ENCODE measurements at places on chromosomes 7 and 10. TPM values are rescaled to one million over a fixed set of nuclear protein-coding genes. Genes with fewer than 3 reads are reported as not detected.

LRRD1 gene
- polyA plus RNA-seq = not detected

TYW1B gene
- polyA plus RNA-seq = 3.5 TPM

LIPJ gene
- polyA plus RNA-seq = not detected

FOXP2 gene
- 2.8 TPM for polyA plus RNA-seq

MYL10 gene
- not detected for polyA plus RNA-seq

SEC31B gene
- polyA plus RNA-seq = 4.8 TPM

HKDC1 gene
- 0.47 TPM for polyA plus RNA-seq

NSMCE4A gene
- 20.9 TPM for polyA plus RNA-seq

INHBA gene
- polyA plus RNA-seq = 28.1 TPM

PPP1R9A gene
- polyA plus RNA-seq = not detected

DBF4 gene
- polyA plus RNA-seq = 8.8 TPM

ATRNL1 gene
- polyA plus RNA-seq = 0.17 TPM

KLLN gene
- 0.51 TPM for polyA plus RNA-seq

CPA2 gene
- 0.10 TPM for polyA plus RNA-seq

GRCh38 chr7:47404010-47404409 lies 177.9 kb downstream of the TNS3 start:
- no peak for DNase-seq

DNA sequence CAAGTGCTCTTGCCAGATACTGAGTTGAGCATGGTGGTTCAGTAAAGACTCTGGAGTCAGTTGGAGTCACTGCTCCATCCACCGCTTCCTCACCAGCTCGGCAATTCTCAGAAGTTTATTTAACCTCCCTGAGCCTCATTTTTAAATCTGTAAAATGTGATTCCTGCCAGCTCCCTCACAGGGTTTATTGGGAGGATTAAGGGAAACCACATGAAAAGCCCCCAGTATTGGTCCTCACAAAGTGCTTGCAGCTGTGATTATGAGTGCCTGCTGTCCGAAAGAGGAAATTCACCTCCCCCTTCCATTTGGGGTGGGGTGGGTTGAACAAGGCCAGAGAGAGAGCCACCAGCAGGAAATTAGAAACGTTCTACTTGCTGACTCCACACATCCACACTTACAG lies 99.0 kb downstream of the AOAH start:
- no peak for DNase-seq

- DNase-seq = no peak
Measured at GRCh38 chr7:99032928-99033327, 111.0 kb downstream of the SMURF1 start.

GRCh38 chr10:11610826-11611247 lies 613 bp downstream of the USP6NL start:
- no peak for DNase-seq

GRCh38 chr7:91263384-91264045 lies 718 bp upstream of the FZD1 start:
- DNase-seq = no peak

DNA sequence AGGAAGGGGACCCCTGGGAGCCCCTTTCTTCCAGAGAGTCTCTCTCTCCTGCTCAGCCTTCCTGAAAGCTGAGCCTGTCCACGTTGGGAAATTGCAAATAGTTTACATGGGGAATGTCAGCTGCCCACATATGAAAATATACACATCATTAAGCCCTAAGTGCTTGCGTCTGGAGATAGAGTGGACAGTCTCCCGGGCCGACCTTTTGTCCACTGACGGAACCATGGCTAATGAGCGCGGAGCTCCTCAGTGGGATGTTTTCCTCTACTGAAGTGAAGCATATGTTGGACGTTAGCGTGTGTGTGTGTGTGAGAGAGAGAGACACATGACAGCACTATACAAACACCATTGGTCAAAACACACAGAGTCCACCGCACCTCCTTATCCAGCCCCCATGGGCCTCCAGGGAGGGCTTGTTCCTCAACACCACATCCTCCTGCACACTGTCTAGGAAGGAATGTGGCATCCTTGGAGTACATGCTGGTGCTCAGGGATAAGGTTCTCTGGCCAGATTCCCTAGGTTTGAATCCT lies 128.4 kb downstream of the RGS10 start:
- DNase-seq = peak; percentile 96

GRCh38 chr7:55531536-55531935 lies 40.8 kb downstream of the VOPP1 start:
- DNase-seq = no peak

GRCh38 chr7:96266015-96266414 lies 55.9 kb downstream of the SLC25A13 start:
- no peak for DNase-seq

GRCh38 chr7:46089281-46089680 lies 168.2 kb upstream of the IGFBP3 start:
- DNase-seq = no peak

DNA sequence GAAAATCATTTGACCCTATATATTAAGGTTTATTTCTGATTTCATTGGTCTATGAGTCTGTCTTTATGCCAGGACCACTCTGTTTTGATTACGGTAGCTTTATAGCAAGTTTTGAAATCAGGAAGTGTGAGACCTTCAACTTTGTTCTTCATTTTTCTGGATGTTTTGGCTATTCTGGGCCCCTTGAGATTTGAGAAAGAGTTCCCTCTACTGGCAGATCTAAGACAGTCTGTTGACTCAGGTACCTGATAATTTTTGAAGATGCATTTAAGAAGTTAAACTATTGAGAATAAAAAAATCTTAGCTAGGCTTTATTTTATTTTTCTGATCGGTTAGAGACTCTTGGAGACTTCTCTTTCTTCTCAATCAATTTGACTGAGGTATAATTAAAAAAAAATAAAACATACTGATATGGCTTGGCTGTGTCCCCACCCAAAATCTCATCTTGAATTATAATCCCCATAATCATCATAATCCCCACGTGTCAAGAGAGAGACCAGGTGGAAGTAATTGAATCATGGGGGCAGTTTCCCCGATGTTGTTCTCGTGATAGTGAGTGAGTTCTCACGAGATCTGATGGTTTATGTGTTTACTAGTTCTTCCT lies 209.2 kb downstream of the SNX10 start:
- DNase-seq = no peak

DNA sequence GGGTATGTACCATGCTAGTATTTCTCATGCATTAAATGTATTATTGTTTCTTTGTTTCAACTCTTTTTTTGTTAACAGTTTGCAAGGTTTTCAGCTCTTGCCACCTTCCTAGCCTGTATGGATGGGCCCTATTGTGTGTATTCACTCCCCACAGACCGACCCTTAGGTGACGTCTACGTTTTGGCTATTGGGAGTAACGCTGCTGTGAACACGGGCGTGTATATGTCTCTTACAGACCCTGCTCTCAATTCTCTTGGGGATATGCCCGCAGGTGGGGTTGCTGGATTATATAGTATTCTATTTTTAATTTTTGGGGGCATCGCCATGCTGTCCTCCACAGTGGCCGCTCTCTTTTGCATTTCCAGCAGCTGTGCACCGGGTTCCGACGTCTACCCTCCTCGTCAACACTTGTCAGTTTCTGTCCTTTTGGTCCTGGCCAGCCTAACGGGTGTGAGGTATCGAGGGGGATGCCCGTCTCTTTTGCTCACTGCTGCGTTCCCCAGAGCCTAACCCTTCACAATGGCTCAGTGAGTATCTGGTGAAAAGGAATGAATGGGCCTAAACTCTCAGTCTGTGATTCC lies 64.1 kb upstream of the GNA12 start:
- DNase-seq = no peak

GRCh38 chr10:12019283-12019971 lies 23.2 kb downstream of the UPF2 start:
- no peak for DNase-seq

GRCh38 chr10:74925708-74926107 lies 99.3 kb downstream of the KAT6B start:
- DNase-seq = no peak

DNA sequence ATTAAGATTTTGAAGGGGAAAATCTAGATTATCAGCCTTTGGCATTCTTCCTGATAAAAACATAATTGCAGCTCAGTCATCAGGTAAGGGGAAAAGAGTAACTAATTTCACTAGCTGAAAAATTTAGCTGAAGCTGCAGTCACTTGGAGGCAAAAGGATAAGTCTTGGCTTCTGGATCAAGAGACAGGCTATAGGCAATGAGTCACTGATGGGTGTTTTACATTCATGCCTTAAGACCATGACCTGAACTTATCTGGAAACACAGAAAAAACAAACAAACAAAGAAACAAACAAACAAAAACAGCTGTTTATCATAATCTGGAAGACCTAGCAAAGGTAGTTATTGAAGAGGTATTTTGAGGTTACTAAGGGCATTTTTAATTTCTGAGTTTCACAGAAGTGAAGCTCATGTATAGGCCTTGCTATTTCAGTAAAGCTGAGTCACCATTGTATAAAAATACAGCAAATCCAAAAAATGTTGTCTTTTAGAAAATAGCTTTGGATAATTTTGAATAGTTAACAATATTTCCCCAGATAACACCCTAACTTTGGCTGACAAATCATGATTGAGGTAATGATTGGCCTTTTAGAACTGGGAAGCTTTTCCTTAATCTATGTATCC lies 40.3 kb downstream of the ZNF22 start:
- DNase-seq = no peak

- no peak for DNase-seq
Measured at GRCh38 chr10:71222601-71223346, 10.4 kb downstream of the UNC5B start.

DNA sequence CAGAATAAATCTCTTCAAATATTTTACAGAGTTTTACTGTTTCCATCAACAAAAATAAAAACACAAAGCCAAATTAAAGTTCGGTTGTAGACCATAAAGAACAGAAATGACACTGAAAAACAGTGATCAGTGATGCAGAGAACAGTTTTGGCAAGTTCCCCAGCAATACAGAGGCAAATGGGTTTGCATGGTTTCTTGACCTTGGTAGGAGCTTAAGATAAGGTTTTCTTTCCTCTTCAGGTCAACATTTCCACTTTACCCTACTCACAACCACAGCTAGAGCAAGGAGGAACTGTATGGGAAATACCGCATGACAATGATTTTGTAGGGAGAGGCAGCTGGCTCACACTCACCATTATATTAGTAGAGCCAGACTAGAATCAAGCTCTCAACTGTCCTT lies 199.5 kb downstream of the SH2D4B start:
- no peak for DNase-seq

DNA sequence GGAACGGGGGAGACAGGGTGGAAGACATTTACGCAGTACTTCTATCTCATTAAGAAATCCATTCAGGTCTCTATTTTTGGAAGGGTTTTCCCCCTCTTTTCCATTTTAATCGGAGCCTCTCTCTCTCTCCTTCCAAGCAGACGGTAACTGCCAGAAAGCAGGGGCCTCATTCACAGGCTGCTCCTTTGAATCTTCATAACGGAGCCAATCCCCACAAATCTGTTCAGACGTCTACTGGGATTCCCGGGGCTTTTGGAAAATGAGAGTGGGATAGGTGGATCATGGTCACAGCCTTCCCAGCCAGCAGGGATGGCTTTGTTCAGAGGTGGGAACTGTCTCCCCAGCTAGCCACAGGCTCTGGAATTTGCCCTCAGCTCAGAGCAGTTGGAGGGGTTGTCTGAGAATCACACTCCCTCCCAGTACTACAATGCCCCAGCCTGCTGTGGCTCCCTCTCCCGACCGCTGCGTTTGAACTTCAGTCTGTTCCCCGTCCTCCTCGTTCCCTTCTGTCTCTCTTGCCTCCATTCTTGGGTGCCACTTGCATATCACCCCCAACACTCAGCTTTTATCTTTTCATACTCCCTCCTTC lies 413.6 kb downstream of the PLXNA4 start:
- DNase-seq = no peak

GRCh38 chr7:40077849-40078248 lies 56.6 kb downstream of the MPLKIP start:
- peak; percentile 6 for DNase-seq

DNA sequence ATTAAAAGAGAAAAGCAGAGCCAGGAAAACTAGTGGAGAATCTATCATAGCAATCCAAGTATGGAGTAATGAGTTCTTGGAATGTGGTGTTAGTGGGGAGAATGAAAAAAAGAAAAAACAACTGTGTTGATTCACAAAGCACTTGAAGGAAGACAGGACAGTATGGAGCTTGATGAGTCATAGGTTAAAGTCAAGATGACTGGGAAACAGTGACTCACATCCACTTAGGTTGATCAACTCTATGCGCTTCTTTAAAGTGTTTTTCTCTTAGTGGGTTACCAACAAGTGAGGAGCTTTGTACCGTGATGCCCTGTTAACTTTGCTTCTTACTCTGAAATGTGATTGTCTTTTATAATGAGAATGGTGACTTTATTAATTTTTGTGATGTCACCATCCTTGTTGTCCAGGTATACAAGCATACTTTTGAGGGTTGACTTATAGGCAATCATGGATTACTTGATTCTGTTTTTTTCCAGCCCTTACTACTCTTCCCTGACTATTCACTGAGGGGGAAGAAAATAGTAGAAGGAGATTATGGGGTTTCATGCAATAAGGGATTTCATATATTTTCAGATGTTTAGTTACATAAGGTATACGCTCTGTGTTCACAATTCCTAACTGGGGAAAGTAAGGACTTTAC lies 32.1 kb upstream of the MDFIC start:
- DNase-seq = peak; percentile 89

GRCh38 chr7:101470668-101471487 lies 108.2 kb downstream of the COL26A1 start:
- DNase-seq = no peak

DNA sequence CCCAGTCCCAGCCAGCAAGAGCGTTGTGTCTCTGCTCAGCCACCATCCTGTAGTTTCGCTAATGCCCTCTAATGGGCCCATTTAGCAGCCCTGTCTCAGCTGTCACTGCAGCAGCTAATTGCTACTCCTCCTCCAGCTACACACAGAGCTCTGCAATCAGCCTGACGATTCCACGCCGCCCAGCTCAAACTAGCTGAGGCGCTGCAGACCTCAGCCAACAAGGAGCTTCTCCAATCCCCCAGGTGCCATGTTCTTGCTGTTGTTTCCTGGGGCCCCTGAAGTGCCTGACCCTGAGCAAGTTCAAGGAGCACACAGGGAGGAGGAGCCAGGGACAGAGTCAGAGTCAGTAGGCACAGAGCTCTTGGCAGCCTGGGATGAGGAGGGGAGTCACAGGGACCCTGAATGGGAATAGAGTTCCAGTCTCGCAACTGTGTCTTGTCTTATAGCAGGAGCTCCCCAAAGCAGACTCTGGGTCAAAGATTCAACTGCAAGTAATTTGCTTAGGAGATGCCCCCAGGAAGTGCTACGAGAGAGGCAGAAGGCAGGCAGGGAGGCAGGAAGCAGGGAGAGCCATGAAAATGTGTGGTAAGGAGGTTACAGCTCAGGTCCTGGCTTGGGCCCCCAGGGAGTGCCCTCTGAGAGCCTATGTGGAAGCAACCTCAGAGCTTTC lies 135.8 kb upstream of the UNC5B start:
- DNase-seq = no peak

GRCh38 chr7:114295522-114295921 lies 119.1 kb upstream of the FOXP2 start:
- no peak for DNase-seq

GRCh38 chr7:63040966-63041610 lies 957.6 kb upstream of the ZNF722 start:
- DNase-seq = no peak

GRCh38 chr10:69051303-69051702 lies 36.6 kb upstream of the SRGN start:
- no peak for DNase-seq

GRCh38 chr7:115060095-115060870 lies 138.4 kb downstream of the MDFIC start:
- no peak for DNase-seq

GRCh38 chr10:60808036-60808435 lies 29.8 kb downstream of the CDK1 start:
- DNase-seq = no peak
